ENCODE measurements at places on chromosomes 6 and 20.

GRCh38 chr6:11586536-11586935 is 49.0 kb downstream of the TMEM170B start:
- DNase-seq = no peak

DNA sequence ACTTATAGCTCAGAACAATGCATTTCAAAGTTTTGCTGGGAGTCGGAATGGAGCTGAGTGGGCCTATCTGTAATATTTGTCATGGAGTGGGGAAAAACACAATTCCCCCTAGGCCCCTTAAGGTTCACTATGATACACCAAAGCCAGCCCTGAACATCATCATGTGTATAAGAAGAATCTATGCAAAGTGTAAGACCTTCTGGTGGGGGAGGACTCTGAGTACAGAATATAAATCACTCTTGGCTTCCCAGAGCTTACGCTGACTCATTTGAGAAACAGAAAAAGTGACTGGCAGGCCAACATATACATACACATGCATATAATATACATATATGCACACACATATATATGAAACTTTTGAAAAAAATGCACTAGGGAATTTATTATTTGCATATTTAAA is 54.1 kb upstream of the UBR2 start:
- no peak for DNase-seq

DNA sequence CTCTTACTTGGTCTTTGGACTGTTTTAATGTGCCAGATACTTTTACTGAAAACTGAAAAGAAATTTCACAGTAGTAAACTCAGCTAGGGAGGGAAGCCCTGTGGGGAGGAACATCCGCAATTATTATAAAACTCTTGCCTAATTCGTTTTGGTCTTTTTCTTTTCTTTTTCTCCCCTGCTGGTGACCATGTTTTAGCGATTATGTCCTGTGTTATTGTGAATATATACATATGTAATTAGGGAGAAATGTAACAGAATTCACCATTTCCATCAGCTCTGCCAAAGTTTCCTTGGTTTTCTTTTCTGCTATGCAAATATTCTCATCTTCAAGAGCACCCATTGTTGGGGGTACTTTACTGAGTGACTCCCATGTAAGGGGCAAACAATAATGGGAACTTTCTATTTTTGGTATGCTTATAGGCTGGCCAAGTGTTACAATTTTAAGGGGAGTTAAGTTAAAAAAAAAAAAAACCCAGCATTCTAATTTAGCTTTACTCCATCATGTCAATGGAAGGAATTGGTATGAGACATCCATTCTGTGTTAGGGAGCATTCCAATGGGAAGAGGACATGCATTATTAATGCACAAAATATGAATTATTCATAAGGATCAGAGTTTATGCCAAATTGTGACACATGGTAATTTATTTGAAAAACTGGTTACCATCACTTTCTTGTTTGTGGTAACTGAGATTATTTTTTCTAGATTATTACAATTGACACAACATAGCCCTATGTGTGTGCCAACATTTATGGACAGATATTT is 2.0 kb downstream of the DOK5 start:
- DNase-seq = no peak

DNA sequence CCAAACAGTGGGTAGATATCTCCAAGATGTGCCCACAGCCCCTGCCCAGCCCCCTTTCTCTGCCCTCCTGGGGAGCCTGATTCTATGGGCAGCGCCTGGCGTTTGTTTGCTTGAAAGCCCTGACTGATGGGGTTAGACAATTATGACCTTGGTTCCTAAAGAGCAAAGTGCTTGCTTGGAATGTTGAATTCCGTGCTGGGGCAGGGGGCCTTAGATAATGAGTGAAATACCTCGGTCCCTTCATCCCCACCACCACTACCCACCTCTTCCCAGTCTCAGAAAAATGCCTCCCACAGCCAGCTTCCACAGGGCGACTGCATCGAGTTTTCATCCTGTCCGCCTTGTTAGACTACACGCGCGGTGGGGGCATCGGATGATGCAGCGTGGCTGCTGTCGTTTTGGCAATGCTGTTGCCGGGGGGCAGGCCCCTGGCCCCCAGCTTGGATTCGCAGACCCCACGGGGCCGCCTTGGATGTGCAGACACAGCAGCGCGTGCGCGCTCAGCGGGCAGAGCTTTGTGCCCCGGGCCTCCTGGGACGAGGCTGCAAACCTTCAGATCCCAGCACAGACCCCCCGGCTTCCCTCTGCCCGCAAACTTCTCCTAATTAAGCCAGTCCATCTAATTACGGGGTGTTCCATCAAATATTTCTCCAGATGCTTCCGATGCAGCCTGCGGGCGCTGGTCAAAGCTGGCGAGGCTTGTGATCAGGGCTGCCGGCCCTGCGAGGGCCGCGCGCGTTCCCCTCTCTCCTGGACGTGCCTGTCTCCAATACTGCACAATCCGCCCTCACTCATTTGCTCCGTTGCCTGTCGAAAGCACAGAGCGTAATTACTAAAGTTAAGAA is 86.1 kb downstream of the LINC00237 start:
- DNase-seq = no peak

DNA sequence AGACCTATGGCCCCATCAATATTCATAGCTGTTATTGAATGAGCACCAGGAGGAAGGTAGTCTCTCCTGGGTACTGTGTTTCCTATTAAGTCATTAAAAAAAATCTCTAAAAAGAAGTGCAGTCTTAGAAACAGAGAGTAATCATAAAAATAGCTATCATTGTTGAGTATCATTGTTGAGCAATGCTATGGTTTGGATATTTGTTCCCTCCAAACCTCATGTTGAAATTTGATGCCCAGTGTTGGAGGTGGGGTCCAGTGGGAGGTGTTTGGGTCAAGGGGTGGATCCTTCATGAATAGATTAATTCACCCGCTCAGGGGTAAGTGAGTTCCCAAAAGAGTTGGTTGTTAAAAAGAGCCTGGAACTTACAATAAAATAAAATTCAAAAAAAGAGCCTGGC is 88.1 kb upstream of the IYD start:
- DNase-seq = no peak
